ENCODE measurements at places on chromosomes 1 and 21.

DNA sequence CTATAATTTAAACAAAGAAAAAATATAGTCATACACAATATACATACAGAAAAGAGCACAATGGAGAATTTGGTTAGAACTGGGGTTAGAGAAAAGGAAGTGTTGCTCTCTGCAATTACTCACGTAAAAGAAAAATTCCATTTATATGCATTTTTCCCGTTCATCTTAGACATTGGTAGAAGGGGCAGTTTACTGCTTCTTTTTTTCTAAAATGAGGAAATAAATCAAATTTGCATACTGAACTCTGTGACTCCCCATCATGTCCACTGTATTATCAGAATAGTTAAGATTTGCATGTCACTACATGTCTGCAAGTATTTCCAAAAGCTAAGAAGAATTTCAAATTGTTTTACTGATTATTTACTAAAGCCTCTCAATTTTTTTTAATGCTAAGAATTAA, 44.1 kb upstream of the C1orf105 start:
- DNase-seq, result no peak

DNA sequence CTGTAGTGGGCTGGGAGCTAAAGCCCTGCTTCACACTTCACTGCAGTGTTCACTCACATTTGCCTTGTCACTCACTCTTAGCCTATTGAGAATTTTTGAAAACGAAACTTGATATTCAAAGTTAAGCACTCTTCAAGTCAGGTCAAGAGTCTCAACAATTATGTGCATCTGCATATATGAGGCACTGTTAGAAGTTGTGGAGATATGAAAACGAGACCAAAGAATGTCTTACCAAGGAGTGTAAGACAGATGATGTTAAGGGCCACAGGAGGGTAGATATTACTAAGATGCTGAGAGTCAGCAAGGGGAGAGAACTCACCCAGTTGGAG, 64.7 kb upstream of the GJA8 start:
- DNase-seq, result no peak

DNA sequence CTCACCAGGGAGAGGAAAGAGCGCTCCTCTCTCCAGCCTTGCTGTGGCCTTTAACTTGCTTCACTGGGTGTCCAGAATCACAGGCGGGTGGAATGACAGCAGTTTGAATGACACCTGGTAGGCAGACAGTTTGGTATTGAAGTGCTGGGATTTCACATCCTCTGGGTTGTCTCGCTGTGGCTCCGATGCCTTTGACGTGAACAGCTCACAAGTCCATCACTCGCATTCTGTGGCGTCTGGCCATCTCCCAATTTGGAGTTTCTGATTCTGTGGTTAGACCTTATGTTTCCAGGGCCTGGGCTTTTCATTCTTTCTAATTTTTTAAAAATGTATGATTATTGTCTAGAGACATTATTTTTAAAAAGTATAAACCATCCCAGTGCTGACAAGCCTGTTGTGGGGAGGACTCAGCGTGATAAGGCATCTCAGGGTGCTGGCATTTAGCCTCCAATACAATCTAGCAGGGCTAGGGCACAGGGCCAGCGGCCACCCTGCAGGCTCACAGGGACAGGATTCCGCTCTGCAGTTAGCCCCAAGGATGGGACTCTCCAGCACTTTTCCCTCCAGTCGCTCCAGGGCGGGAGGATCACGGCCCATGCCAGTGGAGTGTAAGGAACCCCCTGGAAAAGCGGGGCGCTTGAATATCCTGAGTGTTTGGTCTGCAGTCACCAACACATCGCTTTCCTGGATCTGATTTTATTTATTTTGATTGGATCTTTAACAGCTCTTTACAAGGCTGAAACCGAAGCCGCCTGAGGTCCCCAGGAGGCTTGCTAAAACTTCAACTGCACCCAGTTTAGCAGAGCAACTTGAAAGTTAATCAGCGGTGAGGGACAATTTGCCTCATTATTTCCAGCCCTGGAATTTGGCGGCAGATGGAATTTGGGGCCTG, 178.3 kb downstream of the TRABD2B start:
- no peak for DNase-seq

- no peak for DNase-seq
These were observed 75.4 kb downstream of the AHCTF1 start for GRCh38 chr1:246856371-246856770.

DNA sequence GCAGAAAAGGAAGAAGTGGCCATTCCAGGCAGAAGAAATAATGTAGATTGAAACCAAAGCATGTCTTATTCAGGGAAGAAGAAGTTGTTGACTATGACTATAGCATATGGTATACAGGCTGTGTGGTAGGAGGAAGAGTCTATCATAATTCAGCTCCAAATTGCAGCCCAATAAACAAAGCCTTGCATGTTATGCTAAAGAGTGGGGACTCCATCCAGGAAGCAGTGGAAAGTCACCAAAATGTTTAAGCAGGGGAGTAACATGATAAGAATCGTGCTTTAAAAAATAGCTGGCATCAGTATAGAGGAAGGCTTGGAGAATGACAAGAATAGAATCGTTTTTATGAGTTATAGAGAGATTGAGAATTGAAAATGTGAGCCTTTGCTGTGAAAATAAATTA, 213.3 kb upstream of the ADGRL2 start:
- no peak for DNase-seq

DNA sequence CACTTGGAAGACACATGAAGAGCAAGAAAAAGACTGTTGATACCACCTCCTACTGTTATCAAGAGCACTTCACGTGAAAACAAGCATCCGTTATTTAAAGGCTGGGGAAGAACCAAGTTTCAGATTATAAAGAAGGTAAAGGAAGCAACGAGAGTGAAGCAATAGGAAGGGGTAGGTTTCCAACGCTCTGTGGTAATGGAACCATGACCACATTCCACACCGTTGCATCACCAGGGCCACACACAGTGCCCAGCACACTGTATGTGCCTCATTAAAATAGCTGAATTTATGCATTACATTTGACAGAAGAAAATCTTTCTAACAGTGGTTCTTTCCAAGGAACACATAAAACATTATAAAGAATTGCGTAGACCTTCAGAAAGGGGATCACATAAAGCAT, 435.8 kb downstream of the MRPL39 start:
- no peak for DNase-seq

GRCh38 chr1:5917591-5918274, 74.5 kb downstream of the NPHP4 start:
- peak; percentile 57 for DNase-seq

DNA sequence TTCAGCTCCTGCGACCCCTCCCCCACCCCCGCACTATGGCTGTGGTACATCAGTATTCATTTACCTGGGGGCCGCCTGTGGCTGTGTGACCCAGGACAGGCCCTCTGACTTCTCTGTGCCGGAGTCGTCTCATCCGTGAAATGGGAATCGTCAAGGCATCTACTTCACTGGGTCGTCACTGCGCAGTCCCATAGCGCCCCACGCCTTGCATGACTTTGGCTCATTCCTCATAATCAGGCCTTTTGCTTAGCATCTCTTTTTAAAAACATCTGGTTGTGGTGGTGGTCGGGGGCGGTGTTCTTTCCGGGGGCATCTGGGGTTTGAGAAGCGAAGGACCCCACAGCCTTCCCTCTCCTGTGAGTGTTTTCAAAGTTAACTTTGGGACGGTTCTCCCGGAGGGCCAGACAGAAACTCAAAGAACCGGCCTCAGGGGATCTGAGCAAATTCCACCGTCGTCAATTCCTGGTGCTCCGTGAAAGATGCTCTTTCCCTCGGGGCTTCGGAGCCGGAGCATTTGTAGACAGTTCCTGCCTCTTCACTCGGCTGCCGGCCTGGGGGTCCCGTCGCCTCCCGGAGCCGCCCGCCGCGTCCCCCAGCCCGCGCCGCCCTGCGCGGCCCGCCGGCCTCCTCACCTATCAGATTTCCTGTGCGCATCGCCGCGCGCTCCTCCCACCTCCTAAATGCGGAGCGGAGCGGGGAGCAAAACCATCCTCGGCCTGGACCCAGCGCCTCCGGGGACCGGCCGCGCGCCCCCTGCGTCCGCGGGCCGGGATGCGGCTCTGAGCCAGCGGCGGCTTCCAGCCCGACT, at the start of gene B3GALT5:
Gene B3GALT5, plus strand, starts transcription at position 708 of the 808 bp plus-strand sequence. CDS start 47,620 bp downstream, outside the sequence.
- DNase-seq, result peak; percentile 85

GRCh38 chr1:40980453-40981121, 1.1 kb downstream of the CTPS1 start:
- peak; percentile 80 for DNase-seq

DNA sequence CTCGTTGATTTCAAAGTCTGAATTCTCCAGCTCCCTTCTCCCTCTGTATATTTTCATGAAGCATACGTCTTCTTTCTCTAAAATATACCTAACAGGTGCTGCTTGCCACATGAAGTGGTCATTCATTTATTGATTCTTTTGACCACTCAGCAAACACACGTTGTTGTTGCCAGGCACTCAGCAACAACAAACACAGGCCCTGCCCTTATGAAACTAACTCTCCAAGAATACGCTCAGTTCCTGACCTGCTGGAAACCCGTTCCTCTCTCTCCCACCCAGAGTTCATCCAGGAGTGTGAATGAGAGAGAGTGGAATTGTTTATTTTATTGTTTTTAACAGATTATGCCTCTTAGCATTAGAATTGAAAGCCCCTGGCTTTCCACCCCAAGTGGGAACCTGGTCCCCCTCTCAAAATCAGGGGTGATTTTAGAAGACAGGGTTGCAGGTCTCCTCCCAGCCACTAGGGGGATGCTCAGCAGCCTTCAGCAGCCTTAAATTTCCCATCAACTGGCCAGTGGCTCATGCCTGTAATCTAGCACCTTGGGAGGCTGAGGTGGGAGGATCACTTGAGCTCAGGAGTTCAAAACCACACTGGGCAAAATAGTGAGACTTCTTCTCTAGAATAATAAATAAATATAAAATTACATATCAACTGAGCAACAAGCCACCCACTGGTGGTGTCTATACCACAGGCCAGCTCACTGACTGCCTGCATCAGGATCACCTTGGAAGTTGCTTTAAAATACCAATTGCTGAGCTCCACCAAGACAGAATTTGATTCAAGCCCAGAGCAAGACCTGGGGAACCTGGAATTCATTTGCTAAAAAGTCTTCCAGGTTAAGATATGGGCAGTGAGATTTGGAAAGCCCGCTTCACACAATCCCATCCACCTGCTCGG, 181.0 kb upstream of the KLHDC7A start:
- no peak for DNase-seq

GRCh38 chr1:95815511-95815910, 581.5 kb downstream of the RWDD3 start:
- DNase-seq, result no peak

DNA sequence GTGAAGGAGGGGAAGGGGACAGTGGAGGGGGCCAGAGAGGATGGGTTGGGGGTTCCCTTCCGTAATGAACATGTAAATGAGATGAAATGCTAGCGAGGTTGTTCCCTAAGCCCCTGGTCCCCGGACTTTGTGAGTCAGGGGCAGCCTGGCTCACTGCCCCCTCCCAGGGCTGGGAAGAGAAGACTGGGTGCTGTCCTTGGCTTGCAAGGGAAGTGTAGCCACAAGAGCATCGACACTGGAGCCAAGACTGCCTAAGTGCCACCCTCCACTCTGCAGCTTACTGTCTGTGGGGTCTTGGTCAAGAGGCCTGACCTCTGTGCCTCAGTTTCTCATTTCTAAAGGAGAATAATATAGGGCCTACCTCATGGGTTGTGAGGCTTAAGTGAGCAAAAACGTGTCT, 483 bp downstream of the PEAR1 start:
- no peak for DNase-seq

GRCh38 chr1:74652711-74653139, 20.9 kb downstream of the ERICH3 start:
- DNase-seq, result peak; percentile 87

DNA sequence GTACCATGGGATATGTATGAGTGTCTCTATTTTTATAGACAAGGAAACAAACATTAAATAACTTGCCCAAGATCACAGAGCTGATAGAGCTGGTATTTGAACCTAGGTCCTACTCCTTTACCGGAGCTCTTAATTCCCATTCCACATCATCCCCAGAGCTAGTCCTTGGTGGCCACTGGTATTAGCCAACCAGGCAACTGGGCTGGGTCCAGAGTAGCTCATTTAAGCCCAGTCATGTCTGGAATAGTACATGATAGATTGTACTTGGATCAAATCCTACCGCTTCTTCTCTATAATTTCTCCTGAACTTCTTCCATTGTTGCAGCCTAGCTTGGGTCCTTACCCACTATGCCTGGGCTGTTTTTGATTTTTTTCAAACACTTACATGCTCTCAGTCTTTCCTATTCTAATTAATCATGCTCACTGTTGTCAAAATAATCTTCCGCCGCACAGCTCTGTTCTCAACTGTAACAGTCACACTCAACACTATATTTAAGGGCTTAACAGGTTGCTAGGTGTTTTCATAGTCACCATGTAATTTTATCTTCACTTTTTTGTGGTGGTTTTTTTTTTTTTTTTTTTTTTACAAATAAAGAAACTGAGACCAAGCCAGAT, 80.2 kb downstream of the COLGALT2 start:
- DNase-seq, result no peak

- DNase-seq, result peak; percentile 81
These were observed 10.1 kb upstream of the SERTAD4 start for GRCh38 chr1:210222340-210223006.

GRCh38 chr1:10833630-10834557, 37.4 kb upstream of the CASZ1 start:
- no peak for DNase-seq

- DNase-seq, result no peak
These were observed 104.1 kb downstream of the SIK1 start for GRCh38 chr21:43322805-43323204.

GRCh38 chr1:51242546-51242945, 6.5 kb downstream of the RNF11 start:
- no peak for DNase-seq

DNA sequence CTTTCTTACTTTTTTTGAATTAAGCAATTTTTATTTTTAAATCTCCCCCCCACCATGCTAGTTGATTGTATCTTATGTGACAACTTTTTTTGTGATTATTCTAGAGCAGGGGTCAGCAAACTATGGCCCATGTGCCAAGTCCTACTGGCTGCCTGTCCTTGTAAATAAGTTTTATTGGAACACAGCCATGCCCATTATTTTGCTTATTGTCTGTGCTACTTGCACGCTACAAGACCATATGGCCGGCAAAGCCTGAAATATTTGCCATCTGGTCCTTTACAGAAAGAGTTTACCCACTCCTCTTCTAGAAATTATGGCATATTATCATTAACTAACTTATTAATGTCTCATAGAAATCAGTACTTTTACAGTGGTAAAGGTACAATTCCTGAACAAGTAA, 51.7 kb downstream of the AK5 start:
- no peak for DNase-seq

DNA sequence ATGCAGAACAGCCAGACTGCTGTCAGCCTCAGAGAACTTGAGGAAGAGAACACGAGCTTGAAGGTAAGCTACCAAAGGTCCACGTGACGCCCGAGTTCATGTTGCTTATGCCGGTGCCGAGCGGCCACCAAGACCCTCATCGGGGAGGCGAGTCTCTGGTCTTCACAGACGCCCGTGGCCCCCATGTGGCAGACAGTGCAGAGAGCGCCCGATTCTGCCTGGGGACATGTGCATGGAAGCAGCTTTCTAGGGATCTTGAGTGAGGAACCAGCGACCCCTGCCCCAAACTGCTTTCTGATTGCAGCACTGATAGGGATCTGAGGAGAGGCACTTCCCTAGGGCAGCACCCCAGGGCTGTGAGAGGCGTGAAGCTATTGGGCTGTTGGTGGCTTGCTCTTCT, 56.3 kb upstream of the DIP2A start:
- DNase-seq, result peak; percentile 54

Measured in islet precursor cell (in vitro differentiated cells).